Myocyte (in vitro differentiated cells): ENCODE measurements at places on chromosomes 7 and 10.
A peak's percentile ranks its signal among the peaks of the same experiment; 100 is the strongest.

DNA sequence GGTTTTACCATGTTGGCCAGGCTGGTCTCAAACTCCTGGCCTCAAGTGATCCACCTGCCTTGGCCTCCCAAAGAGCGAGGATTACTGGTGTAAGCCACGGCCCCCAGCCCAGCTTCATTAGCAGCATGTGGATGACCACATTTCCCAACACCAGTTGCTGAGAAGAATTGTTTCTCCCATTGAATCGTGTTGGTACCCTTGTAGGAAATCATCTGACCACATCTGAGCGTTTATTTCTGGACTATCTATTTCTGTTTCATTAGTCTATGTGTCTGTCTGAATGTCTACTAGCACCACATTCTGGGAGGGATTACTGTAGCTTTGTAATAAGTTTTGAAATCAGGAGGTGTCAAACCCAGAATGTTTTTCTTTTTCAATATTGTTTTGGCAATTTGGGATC, 89.6 kb downstream of the LCOR start:
- peak; percentile 95 for DNase-seq

DNA sequence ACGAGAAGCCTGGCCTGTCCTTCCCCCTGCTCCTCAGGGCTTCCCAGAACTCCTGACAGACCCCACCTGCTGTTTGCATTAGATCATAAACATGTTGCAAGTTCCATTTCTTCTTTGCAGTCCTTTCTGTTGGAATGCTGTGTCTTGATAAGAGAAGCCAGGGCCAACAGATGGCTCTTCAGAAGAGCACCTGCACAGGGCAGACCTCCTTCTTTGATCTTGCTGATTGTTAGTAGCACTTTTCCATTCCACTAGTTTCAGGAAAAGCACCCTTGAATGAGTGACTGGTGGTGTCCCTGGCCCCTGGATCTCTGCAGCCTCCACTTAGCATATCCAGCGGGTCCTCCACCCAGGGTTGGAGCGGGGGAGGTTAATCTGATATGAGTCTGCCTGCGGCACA, 243.2 kb downstream of the GFRA1 start:
- no peak for DNase-seq

DNA sequence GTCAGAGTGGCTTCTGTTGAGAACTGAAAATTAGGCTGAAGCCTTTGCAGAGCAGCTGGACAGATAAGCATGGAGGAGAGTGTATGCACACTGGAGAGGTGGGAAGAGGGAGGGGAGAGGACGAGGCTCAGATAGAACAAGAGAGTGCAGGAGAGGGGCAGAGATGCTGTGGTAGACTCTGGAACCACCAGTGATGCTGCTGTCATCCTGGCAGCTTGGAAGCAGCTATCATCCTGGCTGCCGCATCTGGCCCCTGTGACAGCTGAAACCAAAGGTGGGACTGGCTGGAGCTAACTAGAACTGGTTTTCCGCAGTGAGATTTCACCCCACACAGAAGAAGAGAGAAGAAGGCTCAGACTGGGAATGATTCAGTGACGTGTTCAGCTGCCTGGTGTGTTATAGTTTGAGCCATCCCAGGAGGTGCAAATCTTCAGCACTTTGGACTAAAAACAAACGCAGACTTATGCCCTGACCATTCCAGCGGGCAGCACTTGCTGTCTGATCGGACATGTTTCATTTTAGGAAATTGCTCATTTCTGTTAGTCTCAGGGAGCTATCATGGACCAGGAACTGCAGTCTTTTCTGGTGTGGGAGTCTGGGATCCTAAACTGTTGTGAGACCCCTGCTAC, 38.4 kb downstream of the EEPD1 start:
- DNase-seq, result peak; percentile 40

GRCh38 chr10:2990764-2991163, 76.6 kb upstream of the PFKP start:
- no peak for DNase-seq

GRCh38 chr10:13221572-13221971, 12.6 kb downstream of the UCMA start:
- no peak for DNase-seq

GRCh38 chr10:78763234-78763633, 305.5 kb upstream of the ZMIZ1 start:
- DNase-seq, result no peak

DNA sequence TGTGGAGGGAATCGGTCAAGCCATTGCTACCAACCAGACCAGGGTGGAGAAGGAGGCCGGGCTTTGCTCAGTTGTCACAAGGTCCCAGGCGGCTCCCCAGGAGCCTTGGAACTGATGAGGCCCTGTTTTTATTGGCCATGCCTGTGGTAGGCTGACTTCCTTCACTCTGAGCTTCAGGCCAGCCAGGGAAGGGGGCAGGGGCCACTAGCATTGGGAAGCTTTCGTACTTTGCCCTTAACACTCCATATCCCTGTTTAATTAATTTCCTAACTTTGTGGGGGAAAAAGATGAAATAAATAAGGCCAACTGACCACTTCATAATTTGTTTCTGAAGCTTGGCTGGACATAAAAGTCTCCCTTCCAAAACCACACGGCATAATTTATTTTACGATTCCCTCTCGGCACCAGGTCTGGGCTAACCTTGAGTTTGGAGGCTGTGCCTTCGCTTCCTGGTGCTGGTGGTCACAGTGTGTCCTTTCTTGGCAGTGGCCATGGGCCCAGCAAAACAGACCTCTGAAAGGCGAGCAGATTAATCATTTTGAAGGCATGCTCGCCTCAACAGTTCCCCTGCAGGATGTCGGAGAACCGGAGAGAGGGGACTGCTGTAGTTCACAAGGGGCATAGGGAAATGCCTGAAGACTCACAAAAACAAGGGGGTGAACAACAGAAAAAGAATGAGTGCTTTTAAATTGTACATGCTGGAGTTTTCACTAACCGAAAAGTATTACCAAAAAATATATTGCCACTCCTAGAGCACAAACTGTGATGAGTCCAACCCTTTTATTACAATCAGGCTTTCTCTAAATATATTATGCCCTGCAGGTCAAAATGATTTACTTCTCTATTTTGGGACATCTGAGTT, 966.0 kb downstream of the LRMDA start:
- DNase-seq, result no peak

GRCh38 chr10:129483430-129484010, 16.5 kb downstream of the MGMT start:
- no peak for DNase-seq

- DNase-seq, result peak; percentile 59
These were observed 78.3 kb upstream of the SLC26A5 start for GRCh38 chr7:103524042-103524907.

DNA sequence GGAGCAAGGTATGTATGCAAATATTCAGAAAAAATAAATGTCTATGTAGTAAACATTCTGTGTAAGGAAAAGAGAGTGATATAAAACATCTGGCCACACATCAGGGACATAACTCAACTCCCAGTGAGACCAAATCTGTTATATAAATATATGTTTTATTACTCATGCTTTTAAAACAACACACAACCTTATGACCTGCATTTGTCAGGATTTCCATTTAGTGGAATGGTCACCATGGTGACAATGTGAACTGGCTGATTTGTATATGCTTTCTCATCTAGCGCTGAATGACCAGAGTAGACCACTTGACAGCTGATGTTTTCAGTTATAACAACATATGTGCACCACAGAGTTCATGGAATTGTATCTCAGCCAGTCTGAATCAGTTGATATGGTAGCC, 551.7 kb downstream of the HTR7 start:
- DNase-seq, result peak; percentile 9

- no peak for DNase-seq
These were observed 335.1 kb downstream of the XPNPEP1 start for GRCh38 chr10:109588259-109588658.

DNA sequence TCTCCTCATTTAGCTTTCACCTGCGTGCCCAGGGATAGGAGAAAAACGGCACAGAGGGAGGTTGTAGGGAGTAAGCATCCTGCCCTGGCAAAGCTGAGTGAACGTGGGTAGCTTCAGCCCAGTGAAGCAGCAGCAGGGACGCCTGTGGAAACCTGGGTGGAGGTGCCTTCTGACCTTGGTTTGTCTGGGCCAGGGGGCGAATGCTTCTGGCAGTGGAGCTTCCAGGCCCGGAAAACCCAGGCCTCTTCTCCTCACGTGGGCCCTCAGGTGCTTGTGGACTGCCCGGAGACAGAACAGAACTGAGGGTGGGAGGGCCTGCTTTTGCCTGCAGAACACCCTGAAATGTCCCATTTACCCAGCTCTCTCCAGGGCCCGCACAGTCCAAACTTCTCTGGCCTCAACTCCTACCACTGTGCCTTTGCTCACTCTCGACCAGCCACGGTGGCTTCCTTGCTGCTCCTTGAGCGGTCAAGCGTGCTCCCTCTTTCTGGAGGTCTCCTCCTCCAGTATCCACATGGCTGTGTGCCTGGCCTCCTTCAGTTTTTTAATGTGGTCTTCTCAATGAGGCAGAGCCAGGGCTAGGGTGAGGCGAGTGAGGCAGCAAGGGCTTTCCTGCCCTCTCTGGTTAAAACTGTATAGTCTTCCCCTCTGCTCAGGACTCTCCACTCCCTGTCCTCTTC, 62.4 kb downstream of the TMEM209 start:
- DNase-seq, result no peak

GRCh38 chr10:62584731-62585130, 210.6 kb downstream of the ZNF365 start:
- DNase-seq, result no peak

- DNase-seq, result no peak
These were observed 161.3 kb upstream of the YAE1 start for GRCh38 chr7:39404907-39405306.

DNA sequence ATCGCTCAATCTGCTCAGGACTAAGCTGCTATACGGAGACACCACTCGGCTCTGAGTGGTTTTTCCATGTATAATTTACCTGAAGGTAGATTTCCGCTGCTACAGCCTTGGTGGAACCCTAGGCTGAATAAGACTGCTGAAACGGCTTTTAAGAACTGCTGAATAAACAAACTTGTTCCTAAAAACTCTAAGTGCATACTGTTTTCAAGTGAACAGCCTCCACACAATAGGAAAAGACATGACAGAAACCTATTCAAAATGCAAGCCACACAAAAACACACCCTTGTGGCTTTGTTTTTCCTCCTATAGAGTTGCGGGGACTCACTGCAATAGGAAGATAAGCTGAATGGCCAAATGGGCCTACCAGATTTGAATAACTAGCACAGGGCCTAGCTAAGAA, 117.2 kb downstream of the UBE2H start:
- no peak for DNase-seq

GRCh38 chr7:112140600-112140999, 65.6 kb downstream of the DOCK4 start:
- no peak for DNase-seq

DNA sequence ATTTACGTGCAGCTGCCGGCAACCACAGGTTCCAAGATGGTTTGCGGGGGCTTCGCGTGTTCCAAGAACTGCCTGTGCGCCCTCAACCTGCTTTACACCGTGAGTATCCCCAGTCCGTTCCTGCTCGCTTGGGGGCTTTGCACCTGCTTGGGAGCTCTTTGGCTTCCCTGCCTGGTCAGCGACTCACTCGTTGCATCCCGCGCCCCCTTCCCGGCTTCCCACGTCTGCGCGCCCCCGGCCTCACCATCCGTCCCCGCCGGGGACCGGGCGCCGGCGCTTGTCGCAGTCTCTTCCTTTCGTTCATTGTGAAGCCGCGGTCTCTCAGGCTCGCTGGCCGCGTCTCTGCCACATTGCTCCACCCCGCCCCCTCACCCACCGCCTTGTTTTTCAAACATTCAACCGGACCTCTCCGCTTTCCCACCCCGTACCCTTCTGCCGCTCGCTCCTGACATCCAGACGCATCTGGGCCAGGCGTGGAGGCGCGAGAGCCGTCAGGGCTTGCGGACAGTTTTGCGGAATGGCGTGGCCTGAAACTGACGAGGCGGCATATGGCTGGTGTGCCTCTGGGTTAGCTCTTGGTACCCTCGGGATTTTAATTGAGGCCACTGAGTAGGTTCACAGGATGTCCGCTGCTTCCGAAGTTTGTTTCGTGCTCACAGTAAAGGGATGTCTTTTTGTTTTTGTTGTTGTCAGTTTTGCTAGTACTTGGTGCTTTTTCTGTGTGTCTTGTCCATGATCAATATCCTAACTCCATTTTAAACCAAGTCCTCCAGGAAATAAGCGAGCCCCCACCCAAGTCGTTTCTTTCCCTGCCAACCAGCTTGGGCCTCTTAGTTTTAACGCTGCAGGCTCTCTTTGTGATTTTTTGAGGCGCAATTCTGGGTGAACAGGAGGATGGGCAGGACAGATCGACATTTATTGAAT, 639 bp downstream of the TSPAN13 start:
- DNase-seq, result peak; percentile 84

DNA sequence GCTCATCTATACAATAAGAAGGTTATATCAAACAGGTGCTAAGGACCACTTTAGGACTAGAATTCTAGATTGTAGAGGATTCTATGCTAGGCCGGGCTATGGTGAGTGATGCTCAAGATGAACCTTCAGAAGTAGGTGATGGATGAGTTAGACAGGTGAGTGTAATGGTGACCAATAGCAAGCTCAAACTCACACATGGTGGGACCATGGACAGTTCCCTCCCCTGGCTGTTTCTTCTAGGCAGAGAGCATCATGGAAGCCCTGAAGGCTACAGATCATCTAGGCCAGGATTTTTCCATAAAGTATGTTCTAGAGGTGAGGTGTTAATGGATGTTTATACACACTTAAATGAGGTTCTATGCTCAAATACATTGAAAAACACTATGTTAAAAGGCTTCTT, 162.2 kb upstream of the WDR11 start:
- DNase-seq, result no peak

DNA sequence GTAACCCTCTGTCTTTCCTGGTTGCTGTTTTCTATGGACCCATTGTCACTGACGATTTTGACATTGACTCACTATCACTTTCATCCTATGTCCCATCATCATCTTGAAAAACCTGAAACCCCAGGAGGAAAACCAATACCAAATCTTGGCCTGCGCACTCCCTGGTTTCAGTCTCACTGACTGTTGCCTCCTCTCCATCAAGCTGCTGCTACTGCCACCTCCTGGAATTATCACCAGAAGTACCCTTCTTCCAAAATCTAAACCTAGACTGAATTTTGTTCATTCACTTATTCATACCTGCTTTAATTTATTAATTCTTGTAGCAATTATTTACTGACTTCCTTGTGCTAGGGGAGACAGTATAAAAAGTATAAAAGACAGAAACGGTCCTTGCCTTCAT, 44.5 kb upstream of the ACBD5 start:
- DNase-seq, result peak; percentile 10

DNA sequence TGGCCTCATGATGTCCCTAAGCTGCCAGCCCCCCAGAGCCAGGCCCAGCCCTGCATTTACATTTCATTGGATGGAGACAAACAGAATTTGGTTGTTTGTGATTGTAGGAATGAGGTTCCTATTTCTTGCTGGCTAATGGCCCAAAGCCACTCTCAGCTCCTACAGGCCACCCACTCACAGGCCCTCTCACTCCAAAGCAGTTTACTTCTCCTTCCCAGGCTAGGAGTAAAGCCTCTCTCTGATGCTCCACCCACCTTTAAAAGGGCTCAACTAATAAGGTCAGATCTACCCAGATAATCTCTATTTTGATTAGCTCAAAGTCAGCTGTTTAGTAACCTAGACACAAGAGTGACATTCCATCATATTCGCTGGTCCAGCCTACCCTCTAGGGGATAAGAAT, 11.2 kb upstream of the CUZD1 start:
- no peak for DNase-seq

DNA sequence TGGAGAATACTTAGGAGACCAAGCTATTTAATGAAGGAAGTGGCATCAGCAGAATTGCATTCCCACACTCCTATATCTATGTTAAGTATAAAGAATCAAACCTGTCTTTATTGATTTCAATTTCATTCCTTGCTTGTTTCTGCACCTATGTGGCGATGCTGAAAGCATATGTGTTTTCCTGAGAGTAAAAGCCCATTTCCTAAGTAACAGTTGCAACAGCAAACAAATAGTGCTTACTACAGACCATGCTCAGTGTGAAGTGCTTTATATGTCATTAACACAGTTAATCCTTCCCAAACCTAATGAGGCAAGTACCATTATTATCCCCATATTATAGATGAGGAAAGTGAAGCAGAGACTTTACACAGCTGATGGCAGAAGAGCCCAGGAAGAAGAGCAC, 552.1 kb downstream of the PARD3 start:
- no peak for DNase-seq
